Endothelial cell (in vitro differentiated cells): ENCODE measurements at places on chromosomes 7 and 10.

DNA sequence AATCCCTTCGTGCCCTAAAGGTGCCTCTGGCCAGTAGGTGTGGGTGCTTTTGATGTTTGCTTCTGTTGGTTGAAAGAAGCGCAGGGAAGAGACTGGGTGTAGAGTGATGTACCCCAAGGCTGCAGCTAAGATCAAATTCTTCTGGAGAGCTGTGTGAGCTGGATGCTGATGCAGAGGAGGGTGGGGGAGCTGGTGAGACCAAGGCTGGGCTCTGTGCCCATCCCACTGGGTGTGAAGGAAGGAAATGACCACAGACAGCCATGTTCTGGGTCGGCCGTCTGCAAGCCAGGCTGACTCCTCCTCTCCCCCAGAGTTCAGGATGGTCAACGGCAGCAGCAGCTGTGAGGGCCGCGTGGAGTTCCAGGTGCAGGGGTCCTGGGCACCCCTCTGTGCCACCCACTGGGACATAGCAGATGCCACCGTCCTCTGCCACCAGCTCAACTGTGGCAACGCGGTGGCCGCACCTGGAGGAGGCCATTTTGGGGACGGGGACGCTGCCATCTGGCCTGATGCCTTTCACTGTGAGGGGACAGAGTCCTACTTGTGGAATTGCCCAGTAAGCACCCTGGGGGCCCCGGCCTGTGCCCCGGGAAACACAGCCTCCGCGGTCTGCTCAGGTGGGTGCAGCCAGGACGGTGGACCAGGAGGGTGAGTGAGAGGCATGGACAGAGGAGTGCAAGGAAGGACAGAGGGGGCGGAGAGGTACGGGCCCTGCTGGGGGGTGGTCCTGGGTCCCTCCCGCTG lies 5.1 kb downstream of the SCART1 start:
- no peak for DNase-seq

- no peak for DNase-seq
Measured at GRCh38 chr7:84092207-84092606, 102.4 kb downstream of the SEMA3A start.

DNA sequence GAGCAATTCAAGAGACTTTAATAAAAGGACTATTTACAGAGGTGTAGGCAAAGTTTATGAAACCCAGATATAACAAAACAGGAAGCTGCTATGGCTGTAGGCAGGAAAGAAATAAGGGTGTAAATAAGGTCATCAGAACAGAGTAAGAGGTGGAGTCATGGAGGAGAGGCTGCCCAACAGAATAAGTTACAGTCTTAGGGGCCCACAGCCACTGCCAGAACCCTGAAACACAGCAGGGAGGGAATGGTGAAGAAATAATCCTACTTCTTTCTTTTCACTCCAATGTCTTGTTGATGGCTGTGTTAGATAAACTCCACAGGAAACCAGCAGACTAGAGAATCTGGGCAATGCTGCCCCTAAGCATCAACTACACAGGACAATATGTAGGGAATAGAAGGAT lies 155.8 kb upstream of the TAC1 start:
- no peak for DNase-seq

GRCh38 chr7:84104826-84105225 lies 89.8 kb downstream of the SEMA3A start:
- DNase-seq, result no peak

- no peak for DNase-seq
Measured at GRCh38 chr7:44338600-44338999, 13.2 kb upstream of the CAMK2B start.

GRCh38 chr7:22210967-22211366 lies 146.0 kb downstream of the RAPGEF5 start:
- DNase-seq, result no peak

GRCh38 chr10:78528749-78529204 lies 495.1 kb downstream of the RPS24 start:
- DNase-seq, result no peak

DNA sequence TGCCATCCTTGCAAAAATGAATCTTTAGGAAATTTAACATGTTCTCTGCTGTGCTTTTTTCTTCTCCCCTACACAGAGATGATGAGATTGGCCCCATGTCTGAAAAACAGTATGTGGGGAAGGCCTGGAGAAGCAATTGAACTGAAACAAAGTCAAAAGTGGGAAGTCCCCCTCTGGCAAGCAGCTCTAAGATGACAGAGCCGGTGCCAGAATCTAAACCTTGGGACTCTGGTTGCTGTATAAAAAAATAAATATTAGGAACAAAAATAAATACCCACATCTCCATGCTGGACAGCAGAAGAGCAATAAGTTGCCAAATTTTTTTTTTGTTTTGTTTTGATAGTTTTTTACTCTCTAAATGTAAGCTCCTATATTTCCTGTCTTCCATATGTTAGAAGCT lies 51.8 kb upstream of the TRIL start:
- no peak for DNase-seq

GRCh38 chr10:120085096-120085796 lies 192.7 kb downstream of the SEC23IP start:
- DNase-seq, result no peak

DNA sequence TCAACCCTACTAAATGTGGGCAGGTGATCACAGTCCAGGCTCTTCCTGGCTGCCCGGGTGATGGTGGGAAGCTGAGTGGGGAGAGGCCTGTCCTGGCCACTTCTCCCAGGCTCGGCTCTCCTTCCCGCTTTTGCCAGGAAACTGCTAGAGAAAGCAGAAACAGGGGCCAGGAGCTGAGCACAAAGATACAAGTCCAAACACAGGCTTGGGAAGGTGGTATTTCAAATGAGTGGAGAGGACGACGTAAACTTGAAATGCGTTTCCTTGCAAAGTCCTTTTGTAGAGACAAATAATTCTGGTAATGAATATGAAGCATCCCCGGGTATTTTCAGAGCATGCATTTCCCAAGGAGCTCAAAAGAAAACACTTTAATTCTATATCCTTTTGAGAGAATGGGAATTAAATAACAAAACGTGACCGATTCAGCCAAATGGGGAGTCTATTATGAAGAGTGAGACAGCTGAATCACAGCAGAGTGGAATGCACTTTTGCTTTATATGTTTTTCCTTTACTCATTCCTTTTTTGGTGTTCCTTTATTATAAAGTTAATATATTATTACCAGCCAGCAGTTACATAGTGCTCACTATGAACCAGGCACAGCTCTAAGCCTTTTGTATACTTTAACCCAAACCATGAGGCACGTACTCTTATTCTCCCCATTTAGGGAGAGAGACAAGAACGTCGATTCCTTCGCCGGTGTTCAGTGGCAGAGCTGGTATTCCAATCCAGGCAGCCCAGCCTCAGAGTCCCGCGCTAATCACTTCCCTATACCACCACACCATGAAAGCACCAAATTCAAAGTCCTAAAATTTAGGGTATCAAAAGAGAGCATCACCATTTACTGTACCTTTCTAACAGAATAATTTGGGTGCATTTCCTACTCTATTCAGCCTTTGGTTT lies 218.2 kb upstream of the KLF14 start:
- no peak for DNase-seq

DNA sequence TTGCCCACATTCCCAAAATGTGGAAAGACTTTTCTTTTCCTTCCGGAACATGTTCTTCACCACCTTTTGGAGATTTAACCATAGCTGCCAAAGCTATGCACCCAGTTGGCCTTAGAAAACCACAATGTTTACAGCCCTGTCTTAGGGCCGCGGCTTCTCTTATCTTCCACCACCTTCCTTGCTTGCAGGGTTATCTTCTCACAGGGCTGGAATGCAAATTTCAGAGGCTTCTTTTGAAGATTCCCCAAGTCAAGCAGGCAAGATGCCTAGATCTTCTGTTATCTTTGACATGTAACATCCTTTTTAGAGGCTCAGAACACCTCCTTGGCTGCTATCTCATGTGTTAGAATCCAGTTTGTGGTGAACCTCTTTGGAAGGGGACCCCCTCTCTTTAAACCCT lies 11.1 kb downstream of the KCTD7 start:
- DNase-seq, result no peak

DNA sequence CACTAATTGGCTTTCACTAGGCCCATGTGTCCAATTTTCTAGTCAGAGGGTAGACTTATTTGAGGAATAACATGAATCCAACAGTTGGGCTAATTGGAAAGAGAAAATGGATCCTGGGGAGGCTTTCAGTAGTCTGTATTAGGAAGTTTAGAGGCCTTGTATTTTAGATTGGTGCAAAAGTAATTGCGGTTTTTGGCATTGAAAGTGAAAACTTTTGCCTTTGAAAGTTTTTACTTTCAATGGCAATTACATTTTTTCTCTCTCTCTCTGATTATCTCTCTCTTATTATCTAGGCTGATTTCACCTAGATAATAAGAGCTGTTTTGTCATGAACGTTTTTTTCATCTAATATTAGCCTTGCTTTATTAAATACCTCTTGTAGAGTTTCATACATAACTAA lies 981.7 kb downstream of the REEP3 start:
- no peak for DNase-seq

GRCh38 chr10:124978376-124978725 lies 36.4 kb downstream of the ZRANB1 start:
- DNase-seq, result no peak

GRCh38 chr10:14673189-14673861 lies 101.4 kb downstream of the FAM107B start:
- DNase-seq, result no peak

GRCh38 chr7:74025146-74025545 lies 2.8 kb upstream of the ELN start:
- DNase-seq, result no peak

DNA sequence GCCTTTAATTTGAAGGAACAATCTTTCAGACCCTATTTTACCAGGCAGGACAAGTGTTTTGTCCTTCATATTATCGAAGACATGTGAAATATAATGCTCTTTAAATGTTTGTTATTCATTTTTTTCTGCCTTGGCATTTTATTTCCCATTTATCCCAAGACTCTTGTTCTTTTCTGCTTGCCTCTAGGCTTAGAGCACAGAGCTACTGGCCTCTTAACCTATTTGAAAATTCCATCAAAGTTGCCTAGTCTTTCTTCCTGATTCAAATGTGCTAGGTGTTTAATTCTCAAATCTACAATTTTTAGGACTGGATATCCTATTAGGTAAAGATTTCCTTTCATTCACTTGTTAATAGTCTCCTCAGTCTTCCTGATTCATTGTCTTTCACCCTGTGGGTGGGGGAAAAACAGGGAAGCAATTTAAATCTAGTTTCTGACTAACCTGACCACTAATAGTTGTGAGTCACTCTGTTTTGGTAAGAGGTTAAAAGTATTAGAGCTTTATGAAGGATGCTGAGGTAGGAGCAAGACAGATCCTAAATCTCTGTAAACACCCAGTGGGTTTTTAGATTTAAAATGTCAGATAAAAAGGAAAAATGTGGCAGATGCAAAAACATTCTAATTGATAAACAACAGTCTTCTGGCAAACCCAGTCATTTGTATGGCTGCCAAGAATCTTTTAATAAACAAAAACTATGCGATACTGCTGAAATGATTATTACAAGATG lies 1.5 kb downstream of the LIPK start:
- DNase-seq, result no peak

DNA sequence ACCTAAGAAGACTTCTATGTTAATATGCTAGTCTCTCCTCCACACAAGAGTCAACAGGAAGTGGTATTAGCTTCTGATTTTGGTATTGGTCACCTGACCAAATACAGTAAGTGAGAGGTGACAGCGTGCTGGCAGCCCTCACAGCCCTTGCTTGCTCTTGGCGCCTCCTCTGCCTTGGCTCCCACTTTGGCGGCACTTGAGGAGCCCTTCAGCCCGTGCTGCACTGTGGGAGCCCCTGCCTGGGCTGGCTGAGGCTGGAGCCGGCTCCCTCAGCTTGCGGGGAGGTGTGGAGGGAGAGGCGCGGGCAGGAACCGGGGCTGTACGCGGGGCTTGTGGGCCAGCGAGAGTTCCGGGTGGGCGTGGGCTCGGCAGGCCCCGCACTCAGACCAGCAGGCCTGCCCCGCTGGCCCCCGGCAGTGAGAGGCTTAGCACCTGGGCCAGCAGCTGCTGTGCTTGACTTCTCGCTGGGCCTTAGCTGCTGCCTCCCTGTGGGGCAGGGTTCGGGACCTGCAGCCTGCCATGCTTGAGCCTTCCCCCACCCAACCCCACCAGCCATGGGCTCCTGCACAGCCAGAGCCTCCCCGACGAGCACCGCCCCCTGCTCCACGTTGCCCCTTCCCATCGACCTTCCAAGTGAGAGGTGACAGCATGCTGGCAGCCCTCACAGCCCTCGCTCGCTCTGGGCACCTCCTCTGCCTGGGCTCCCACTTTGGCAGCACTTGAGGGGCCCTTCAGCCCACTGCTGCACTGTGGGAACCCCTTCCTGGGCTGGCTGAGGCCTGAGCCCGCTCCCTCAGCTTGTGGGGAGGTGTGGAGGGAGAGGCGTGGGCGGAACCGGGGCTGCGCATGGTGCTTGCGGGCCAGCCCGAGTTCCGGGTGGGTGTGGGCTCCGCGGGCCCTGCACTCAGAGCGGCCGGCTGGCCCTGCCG lies 4.2 kb upstream of the ACSL5 start:
- DNase-seq, result no peak

GRCh38 chr7:68679459-68680234 lies 918.6 kb upstream of the AUTS2 start:
- DNase-seq, result no peak

DNA sequence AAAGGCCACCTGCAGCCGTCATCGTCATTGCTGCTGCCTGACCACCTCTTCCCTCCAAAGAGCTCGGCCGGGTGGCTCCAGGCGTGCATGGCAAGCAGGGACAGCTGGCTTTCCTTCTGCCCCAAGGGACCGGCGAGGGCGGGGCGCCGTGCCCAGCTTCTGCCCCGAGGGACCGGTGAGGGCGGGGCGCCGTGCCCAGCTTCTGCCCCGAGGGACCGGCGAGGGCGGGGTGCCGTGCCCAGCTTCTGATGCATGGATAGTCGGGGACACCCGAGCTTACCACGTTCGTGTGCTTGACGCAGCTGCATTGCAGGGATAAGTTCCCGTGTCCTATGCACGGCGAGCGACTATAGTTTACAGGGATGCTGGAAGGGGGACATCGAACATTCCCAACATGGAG lies 27.0 kb downstream of the CFAP46 start:
- no peak for DNase-seq

DNA sequence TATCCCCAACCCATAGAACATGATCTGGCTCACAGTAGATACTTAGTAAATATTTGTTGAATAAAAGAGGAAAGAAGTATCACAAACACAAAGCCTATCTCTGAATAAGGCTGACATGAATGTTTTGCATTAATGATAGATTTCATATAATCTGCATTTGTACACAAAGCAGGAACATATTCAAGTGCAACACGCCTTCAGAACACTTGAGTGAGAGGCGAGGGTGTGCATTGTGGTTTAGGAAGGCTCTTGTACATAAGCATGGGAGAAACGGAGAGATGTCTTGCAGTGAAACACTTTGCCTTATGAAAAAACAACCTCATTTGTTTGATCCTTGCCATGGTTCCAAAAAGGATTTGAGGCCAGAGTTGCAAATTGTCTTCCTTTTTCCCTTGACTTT lies 14.1 kb upstream of the SFMBT2 start:
- no peak for DNase-seq
